ENCODE measurements at places on chromosomes 6 and 20. TPM values are rescaled to one million over a fixed set of nuclear protein-coding genes. Genes with fewer than 3 reads are reported as not detected.

The ECT2L gene
- total RNA-seq = 0.13 TPM

The BTBD3 gene
- total RNA-seq = 18.6 TPM

The SOX4 gene
- total RNA-seq = 6.9 TPM

The ARMC12 gene
- total RNA-seq = 0.79 TPM

The DEFB115 gene
- not detected for total RNA-seq

The PBX2 gene
- total RNA-seq = 151 TPM

The PFDN4 gene
- total RNA-seq = 15.3 TPM

The WFDC12 gene
- not detected for total RNA-seq

The UNC5CL gene
- total RNA-seq = 1.7 TPM

The SCRT2 gene
- not detected for total RNA-seq

DNA sequence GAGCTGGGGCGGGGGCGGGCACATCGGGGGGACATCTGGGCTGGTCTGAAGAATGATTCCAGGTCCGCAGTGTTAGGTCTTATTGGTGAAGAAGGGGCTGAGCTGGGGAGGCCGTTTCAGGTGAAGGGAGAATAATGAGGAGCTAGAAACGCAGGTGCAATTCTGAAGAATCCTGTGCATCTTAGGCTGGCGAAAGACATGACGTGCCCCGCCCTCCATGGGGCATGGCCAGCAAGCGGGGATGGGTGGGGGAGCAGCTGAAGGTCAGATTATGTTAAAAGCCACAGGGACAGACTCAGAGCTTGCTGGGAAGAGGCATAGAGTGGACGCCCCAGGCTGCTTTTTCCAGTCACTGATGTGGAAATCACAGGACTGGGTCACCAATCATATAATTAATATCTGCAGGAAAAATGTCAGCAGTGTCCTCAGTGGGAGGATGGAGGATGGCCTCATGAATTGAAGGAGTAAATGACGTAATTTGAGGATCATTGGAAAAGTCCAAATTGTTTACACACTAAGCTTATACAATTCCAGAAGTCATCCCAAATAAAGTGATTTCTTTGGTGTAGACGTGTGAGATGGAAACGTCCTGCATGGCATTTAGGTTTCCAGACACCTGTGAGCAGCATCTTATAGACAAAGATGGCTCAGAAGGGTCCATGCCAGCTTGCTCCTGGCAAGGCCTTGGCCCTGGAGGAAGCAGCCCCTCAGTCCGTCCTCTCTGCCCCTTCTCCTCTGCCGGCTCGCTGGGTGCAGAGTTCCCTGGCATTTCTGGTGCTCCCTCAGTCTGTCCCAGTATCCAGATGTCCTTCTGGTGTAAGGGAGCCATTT, 109.6 kb upstream of the FRMD1 start:
- DNase-seq = no peak

- no peak for DNase-seq
Measured at GRCh38 chr6:106339334-106340029, 13.9 kb upstream of the ATG5 start.

DNA sequence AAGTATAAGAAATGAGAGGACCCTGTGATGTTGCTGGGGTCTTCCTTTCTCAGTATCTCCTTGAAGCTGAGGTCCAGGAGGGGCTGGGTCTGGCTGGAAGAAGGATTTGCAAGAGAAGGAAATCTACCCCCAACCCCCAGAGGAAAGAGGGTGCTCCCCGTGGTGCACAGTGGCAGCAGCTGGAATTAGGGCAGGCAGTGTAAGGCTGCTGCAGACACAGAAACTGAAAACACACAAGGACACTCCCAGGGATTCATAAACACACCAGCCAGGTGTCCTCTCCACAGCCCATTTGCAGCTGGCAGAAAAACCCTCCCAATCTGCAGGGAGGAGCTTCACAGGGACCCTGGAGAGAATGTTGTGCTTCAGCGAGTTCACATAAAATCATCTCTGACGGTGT, 297.2 kb downstream of the CDH26 start:
- DNase-seq = no peak

DNA sequence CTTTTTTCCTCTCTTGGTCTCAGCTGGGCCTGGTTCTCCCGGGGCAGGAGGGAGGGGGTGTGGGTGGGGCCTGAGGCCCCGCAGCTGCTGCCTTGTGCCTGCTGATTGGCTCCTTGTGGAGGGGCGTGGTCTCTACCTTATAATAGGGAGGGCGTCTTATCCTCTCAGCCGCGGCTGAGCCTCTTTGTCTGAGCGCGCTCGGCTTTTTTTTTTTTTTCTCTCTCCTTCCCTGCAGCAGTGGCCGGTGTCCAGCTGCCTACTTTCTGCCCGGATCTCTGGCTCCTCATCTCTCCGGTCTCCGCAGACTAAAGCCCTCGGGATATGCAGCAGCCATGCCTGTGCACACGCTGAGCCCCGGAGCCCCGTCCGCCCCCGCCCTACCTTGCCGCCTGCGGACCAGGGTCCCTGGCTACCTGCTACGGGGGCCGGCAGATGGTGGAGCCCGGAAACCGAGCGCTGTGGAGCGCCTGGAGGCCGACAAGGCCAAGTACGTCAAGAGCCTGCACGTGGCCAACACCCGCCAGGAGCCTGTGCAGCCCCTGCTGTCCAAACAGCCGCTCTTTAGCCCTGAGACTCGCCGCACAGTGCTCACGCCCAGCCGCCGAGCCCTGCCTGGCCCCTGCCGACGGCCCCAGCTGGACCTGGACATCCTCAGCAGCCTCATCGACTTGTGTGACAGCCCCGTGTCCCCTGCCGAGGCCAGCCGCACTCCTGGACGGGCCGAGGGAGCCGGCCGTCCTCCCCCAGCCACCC, 11.1 kb downstream of the FAM110A start:
- DNase-seq = peak; percentile 99

DNA sequence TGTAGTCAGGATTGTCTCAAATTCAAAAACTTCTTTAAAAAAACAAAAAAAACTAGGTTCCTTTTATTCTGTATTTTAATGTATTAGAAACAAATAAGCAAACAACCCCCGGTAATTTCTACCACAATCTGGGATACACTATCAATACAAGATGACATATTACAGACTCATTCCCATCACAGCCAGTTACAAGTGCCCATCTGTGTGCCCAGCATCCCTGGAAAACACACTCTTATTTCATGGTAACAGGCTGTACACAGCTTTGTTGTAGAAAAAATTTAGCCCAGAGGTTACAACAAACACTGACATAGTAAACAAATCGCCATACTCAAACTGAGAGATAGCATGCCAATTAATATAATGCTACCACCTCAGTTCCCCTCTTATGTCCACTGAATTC, 16.3 kb downstream of the HBS1L start:
- DNase-seq = no peak

GRCh38 chr6:79335133-79335674, 100.7 kb upstream of the HMGN3 start:
- no peak for DNase-seq

- no peak for DNase-seq
Measured at GRCh38 chr6:145838305-145838704, 23.7 kb upstream of the FBXO30 start.

GRCh38 chr6:163460307-163460782, 45.8 kb downstream of the QKI start:
- DNase-seq = no peak

DNA sequence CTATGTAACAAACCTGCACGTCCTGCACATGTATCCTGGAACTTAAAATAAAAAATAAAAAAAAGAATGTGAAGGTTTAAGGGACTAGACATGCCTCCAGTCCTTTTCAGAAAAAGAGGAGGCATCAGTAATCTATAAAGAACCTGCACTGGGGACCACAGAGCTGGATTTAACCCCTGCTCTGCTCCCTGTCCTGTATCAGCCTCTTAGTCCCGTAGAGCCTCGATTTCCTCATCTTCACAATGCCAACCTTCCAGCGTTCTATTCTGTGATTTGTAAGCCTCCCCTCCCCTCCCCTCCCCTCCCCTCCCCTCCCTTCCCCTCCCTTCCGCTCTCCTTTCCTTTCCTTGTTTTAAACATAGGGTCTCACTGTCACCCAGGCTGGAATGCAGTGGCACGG, 31.1 kb upstream of the TMEM181 start:
- DNase-seq = no peak

GRCh38 chr6:85458184-85458583, 8.3 kb downstream of the NT5E start:
- no peak for DNase-seq

- peak; percentile 38 for DNase-seq
Measured at GRCh38 chr6:96014846-96015517, 792 bp upstream of the FUT9 start.

GRCh38 chr20:40085513-40085912, 603.5 kb downstream of the MAFB start:
- DNase-seq = no peak

DNA sequence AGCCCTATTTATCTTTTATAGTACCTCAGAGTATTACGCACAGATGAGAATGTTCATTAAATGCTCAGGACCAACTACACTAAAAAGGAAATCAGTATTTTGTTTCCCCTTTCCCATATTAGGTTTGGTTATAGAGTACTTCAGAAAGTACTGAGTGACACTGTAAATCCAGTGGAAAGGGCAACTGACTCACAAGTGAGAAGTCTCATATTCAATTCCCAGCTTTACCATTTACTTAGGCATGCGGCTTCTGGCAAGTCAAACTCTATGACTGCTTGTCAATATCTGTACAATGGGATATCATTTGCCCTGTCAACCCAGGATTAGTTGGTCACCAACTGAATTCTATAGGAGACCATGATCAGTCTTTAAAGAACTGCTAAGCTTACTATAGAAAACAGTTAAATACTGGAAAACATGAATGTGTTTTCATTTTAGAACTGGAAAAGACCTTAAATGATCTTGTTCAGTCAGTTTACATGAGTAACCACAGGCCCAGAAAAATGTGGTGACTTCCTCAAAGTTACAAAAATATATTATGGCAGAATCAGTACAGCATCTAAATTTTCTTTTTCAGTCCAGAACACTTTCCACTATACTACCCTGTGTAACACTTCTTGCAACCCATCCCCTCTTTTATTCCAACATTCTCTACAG, 3.6 kb downstream of the MAP3K7 start:
- no peak for DNase-seq

DNA sequence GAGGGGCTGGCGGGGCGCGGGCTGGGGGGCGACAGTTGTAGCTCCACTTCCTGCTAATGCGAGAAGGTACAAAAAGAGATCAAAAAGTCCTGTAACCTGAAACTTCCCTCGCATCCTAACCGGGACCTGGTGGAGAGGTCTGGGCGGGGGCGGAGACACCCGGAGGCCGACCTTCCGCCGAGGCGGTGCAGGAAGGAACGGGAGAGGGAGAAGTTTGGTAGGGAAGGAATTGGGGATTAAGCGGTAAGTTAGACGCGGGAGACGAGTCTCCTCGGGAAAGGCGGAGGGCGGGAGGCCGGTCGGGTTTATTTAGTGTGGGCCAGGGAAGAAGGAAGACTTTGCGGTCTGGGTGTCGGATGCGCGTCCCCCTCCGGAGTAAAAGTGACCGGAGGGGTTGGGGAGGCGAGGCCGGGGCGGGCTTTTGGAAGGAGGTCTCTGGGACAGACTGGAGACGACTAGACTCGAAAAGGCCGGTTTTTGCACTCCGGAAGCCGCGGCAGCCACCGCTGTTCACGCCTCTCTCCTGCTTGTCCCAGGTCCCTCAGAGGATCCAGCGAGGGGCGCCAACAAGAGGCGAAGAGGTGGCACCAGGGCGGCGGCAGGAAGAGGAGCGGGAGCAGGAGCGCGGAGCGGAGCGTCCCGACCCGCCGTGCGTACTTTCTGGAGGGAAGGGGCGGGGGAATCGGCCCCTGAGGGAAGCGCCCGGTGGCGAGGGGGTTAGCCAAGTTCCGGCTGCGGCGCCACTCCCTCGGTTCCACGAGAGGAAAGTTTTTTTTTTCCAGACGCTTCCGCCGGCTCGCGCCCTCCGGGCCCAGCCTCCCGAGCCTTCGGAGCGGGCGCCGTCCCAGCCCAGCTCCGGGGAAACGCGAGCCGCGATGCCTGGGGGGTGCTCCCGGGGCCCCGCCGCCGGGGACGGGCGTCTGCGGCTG, 734 bp downstream of the TPBG start:
- DNase-seq = peak; percentile 76

GRCh38 chr20:39670988-39671387, 708.8 kb downstream of the DHX35 start:
- DNase-seq = no peak

GRCh38 chr6:158900663-158901312, 81.6 kb upstream of the EZR start:
- DNase-seq = no peak

Measured in spleen (tissue), 13 donors.